A549 (cell line): ENCODE measurements at places on chromosomes 7 and 10.

- no peak for DNase-seq
Measured at GRCh38 chr7:105402221-105403095, 13.7 kb upstream of the SRPK2 start.

DNA sequence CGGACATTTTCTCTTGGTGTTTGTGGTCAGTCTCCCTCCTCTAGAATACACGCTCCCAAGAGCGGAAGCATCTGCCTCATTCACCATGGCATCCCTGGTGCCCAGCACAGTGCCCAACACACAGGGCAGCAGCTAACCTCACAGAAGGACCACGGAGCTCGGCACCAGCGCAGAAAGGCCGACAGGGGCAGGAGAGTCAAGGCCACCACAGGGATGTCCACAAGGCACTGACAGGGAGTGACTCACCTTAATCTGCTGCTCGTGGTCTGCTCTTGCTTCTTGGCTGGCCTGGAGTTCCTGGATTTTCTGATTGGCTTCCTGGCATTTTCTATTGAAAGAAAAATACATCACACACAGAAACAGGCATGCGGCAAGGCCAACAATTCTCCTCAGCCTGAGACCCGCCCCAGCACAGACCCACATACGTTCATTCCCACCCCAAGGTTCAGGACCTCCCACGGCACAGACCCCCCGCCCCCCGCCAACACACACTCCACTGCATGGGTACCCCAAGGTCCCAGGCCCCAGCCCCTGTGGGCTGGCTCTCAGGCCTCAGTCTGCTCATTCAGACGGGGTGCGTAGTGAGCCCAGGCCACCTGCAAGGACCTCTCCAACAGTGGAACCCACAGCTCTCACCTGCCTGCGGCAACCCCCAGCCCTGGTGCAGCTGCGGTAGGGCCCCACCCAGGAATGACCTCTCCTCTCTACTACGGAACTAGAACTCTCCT is 14.9 kb downstream of the MAD1L1 start:
- no peak for DNase-seq

- DNase-seq = no peak
Measured at GRCh38 chr10:12781976-12782375, 219.5 kb downstream of the CCDC3 start.

- no peak for DNase-seq
Measured at GRCh38 chr10:79071396-79071923, 2.7 kb downstream of the ZMIZ1 start.

GRCh38 chr7:3486841-3487240 is 185.8 kb downstream of the SDK1 start:
- no peak for DNase-seq

DNA sequence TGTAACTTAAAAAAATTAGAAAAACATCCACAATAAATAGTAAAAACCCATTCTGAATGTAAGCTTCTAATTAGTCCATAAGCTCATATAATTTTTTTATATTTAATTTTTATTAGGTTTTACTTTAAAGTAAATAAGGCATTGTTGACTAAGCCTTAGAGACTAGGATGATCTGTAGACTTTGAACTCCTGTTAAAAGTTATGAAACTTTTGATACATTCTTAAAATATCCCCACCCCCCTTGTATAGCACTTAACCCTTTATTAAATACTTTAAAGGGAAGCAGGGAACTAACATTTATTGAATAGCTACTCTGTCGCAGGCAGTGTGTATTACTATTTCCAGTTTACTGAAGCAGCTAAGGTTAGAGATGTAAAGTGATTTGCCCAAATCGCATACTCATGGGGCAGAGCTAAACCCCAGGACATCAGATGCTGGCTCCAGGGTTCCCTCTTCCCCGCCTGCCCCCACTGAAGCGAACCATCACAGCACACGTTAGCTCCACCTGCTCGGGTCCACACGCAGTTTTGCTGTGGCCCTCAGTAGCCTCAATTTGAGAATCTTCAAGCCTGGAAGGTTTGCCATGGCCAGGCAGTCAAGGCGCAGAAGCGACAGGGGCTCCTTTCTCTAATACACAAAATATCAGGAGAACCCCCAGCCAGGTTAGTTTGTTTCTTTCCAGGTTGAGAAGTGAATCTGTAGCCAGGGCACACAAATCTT is 762 bp downstream of the PON1 start:
- peak; percentile 36 for DNase-seq

DNA sequence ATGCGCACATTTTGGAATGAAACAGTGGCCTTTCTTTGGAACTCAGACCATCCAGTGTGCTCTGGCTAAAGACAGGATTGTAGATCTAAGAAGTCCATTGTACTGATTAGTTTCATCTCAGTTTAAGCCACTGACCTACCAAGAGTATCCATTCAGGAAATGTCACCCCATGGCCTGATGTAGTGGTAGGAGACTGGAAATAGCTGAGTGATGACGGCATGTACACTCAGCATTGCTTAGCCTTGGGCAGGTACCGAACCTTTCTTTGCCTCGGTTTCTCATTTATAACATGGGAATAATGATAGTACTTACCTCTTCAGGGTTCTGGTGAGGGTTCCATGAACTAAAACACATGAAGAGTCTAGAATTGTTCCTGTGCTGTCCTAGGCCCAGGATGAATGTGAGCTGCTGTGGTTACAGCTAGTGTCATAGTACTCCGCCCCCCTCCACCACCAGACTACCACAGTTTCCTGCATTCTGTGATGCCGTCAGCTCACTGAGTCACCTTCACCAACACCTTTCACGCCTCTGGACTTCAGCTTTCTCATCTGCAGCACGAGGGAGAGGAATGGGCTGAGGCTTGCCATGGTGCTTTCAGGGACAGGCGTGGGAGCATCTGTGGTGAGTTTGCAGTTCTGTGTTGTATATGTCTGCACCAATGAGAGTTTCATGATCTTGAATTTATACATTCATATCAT is 484.0 kb upstream of the GALNT17 start:
- DNase-seq = no peak

GRCh38 chr7:96670338-96671289 is 39.0 kb downstream of the SEM1 start:
- DNase-seq = no peak

DNA sequence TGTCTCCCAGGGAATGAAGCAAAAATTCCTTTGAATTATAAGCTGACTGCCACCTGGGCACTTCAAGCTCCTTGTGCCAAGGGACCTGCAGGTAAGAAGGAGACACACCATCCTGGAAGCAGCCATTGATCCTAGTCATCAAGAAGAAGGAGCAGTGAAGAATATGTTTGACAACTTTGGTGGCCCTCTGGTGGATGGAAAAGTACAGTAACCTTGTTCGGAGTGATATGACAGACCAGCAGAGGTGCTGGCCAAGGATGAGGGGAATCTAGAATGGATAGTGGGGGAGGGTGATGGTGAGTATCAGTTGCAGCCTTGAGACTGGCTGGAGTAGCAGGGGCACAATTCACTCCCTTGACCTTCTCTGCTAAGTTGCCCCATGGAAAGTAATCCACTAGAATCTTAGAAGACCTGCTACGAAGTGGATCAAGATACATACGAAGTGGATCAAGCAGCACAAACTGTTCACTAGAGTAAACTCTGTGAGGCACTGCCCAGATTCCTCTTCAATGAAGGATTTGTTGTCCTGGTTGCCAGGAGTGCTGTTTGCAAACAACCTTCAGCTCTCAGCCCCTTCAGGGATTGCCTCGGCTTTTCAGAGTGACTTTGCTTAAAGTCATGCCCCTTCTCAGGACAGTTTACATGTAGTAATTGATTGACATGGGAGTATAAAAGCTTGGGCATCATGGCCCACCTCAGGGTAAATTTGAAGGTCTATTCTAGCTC is 44.8 kb upstream of the ORC5 start:
- peak; percentile 18 for DNase-seq

GRCh38 chr10:109831846-109832245 is 91.5 kb downstream of the XPNPEP1 start:
- DNase-seq = no peak

GRCh38 chr7:77254429-77254828 is 54.8 kb upstream of the FGL2 start:
- DNase-seq = no peak

DNA sequence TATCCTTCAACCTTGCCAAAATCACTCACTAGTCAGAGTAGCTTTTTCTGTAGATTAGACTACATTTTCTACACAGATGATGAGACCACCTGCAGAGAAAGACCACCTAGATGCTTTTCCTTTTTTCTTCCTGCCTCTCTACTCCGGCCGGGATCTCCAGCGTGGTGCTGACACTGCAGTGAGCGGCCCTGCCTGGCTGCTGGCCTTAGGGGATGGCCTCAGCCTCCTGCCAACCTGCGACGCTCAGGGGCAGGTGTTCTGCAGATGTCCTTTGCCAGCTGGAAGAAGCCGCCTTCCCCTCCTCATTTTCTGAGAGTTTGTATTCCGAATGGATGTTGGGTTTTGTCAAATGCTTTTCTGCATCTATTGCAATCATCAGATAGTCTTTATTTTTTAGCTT is 43.5 kb upstream of the NKX6-2 start:
- no peak for DNase-seq

GRCh38 chr10:67171970-67172369 is 246.1 kb downstream of the LRRTM3 start:
- no peak for DNase-seq

DNA sequence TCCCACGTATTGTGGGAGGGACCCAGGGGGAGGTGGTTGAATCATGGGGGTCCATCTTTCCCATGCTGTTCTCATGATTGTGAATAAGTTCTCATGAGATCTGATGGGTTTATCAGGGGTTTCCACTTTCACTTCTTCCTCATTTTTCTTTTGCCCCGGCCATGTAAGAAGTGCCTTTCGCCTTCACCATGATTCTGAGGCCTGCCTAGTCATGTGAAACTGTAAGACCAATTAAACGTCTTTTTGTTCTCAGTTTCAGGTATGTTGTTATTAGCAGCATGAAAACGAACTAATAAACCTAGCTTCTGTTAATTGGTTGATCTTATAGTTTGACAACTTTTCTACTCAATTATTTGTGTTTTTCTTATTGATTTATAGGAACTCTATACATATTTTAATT is 206.3 kb downstream of the NXPH1 start:
- no peak for DNase-seq

DNA sequence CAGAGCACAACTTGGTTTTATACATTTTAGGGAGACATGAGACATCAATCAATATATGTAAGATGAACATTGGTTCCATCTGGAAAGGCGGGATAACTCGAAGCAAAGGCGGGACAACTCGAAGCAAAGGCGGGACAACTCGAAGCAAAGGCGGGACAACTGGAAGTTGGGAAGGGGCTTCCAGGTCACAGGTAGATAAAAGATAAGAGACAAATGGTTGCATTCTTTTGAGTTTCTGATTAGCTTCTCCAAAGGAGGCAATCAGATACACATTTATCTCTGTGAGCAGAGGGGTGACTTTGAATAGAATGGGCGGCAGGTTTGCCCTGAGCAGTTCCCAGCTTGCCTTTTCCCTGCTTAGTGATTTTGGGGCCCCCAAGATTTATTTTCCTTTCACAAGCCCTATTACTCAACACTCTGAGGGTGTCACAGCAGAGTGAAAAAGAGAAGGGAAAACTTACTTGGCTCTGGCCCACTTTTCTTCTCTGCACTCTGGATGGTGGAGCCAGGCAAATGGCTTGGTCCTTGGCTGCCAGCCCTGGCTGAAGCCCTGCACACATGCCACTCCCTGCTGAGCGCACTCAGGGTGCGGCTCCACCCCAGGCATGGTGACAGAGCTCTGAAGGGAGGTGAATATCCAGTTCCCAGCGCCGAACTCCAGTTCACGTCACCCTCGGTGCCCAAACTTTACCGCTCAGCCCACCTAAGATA is 46.7 kb downstream of the PARD3 start:
- DNase-seq = peak; percentile 44

GRCh38 chr7:28490831-28491230 is 78.5 kb downstream of the CREB5 start:
- no peak for DNase-seq

DNA sequence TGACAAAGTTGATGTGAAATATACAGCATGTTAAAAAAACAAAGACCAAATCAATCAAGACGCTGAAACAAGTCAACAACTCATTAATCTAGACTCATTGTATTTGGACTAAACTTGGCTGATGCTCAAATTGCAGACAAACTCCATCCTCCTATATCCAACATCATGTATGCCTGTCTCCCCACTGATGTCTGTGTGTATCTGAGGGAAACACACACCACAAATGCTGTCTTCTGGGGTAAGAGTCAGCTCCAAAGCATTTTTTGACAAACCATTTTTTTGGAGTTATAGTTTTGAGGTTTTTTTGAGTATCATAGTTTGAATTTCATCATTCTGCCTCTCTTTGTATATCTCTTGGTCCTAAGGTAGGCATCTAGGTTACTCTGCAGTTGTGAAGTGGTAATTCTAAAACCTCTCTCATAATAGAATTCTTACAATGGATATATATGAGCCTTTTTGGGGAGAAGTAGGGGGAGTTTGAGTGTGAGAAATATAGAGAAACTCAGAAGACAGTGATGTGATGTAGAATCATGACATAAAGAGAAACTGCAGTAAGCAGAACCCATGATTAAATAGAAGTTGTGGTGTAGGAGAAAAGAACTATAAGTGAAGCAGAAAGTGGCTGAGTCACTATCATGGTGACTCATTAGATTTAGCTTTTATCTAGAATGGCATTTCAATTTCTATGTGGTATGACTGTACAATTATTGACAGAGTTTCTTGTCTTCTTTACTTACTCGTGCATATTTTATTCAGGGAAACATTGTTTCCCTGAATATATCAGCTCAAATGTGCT is 1531.1 kb upstream of the LRRTM3 start:
- peak; percentile 15 for DNase-seq

GRCh38 chr7:132500727-132501440 is 75.4 kb downstream of the PLXNA4 start:
- DNase-seq = peak; percentile 18

GRCh38 chr7:69467826-69468225 is 130.4 kb upstream of the AUTS2 start:
- no peak for DNase-seq
